ENCODE measurements at places on chromosomes 11 and 22.

DNA sequence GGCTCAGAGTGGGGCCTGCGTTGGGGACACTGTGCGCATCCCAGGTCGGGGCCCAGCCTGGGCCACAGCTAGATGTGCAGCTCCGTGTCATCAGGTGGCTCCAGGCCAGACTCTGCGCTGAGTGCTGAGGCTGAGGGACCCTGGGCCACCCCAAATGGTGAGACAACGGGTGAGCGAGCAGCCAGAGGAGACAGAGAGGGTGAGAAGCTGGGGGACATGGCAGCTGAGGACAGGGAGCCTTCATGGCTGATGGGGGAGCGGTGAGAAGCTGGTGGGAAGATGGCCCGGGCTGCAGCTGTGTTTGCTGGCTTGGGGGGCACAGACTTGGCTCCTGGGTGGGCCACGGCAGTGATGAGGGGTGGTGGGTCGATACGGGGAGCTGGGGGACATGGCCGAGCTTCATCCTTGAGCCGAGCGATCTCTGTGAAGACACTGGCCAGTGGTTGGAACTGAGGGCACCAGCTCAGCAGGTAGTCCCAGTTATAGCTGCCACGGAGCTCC, 2.5 kb upstream of the TPP1 start:
- no peak for DNase-seq

DNA sequence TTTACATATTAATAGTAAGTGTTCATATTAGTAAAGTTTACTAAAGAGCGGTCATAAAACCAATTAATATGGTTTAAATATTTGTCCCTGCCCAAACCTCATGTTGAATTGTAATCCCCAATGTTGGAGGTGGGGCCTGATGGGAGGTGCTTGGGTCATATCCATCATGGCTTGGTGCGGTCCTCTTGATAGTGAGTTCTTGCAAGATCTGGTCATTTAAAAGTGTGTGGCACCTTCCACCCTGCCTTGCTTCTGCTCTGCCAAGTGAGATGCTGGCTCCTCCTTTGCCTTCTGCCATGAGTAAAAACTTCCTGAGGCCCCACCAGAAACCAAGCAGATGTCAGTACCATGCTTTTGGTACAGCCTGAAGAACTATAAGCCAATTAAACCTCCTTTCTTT, 54.8 kb upstream of the OLFML1 start:
- no peak for DNase-seq

- DNase-seq, result no peak
Measured at GRCh38 chr11:76776472-76776871, 6.7 kb upstream of the TSKU start.

DNA sequence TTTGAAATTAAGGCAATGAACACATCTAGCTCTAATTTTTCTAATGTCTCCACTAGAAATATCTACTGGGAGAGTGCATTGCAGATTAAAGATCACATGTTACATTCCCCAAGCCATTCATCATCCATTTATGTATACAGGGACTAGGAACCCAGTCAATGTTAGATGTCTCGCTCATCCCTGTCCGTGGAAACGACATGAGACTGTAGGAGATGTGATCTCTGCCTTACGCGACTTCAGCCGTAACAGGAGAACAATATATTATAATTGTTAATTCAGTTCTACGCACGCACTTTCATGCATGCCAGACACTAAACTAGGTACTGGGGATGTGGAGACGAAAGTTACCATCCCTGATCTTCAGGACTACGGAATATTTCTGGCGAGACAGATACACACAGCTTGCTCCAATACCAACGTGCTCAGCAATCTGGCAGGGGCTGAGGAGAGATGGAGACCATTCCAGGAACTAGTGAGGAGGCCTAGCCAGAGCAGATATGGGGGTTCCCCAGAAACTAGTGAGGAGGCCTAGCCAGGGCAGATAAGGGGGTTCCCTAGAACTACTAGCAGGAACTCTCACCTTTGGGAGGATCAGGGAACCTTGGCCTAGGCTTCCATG, 706 bp downstream of the DCPS start:
- no peak for DNase-seq

DNA sequence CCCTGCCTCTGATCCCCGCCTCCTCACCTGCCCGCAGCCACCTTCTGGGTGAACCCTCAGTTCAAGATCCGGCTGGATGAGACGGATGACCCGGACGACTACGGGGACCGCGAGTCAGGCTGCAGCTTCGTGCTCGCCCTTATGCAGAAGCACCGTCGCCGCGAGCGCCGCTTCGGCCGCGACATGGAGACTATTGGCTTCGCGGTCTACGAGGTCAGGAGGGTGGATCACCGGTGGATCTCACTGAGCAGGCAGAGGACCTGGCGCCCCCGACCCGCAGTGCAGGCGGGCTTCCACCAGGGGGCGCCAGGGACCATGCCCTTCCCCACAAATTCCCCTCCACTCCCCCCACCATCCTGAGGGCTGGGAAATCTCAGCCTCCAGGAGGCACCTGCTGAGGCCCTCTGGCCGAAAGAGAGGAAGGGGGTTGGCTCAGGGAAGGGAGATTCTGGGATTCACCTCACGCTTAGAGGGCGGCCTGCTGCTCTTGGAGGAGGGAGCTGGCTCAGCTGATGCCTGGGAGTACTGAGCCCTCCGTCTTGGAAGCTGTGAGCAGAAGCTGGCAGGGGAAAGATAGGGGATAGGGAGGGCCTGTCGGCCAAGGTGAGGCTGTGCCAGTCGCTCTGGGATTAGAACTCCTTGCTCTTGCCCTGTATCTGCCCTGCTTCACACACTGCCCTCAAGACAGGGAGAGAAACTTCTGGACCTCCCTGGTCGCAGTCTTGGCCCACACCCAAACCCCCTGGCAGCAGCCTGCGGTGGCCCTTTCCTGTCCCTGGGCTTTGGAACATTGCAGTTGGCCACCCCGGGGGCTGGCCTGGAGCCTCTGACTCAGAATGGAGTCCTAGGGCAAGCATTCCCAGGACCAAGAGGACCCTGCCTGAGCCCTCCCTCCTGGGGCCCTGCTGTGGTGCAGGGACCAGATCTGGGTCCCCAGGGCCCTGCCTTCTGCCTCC, 23.2 kb downstream of the CAPN1 start:
- no peak for DNase-seq

DNA sequence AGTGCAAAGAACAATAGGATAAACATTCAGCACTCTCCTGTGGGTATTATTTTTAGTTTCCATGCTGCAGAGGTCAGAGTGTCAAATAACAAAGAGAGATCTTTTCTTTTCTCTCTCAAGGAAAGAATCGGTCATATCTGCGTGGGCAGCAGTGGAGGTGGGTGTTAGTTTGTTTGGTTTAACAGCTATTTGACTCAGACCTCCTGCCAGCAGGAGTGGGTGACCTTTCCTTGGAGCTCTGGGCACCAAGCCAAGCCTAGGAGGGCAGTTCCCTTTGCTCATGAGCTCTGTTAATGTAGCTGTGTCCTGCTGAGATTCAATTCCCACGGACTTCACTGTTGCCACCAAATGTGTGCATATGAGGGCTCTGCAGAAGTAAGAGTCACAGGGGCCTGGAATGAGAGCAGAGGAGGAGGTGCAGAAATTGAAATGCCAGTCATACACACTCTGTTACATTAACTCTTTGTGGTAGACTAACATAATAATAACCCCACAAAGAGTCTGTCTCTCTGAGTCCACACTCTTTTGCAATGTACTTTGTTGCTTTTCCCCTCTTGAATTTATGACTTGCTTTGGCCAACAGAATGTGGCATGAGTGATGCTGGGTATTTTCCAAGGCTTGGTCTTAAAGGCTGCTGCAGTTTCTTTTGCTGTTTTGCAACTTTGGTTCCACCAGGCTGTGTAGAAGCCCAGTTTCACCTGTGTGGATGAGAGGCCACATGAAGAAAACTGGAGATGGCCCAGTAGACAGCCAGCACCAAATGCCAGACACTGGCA, 76.0 kb upstream of the GRK3 start:
- DNase-seq, result peak; percentile 22

GRCh38 chr11:123268156-123268555, 73.1 kb upstream of the CLMP start:
- DNase-seq, result no peak

DNA sequence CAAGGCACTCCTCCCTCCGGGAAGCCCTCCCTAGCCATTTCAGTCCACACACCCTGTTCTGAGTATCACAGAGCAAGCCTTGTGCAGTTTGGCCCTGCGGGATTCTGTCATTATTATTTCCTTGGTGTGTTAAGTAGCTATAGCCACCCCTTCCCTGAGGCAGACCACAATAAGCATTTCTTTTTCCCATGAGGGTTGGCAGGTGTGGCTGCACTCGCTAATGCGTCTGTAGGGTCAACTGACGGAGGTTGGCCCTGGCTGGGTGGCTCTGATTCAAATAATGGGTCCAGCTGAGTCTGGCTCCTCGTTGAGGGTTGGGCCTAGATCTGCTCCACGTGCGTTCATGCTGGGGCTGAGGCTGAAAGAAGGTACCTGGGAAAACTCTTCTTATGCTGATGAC, 5.1 kb downstream of the F2 start:
- DNase-seq, result no peak

GRCh38 chr11:115458877-115459276, 45.3 kb downstream of the CADM1 start:
- no peak for DNase-seq

DNA sequence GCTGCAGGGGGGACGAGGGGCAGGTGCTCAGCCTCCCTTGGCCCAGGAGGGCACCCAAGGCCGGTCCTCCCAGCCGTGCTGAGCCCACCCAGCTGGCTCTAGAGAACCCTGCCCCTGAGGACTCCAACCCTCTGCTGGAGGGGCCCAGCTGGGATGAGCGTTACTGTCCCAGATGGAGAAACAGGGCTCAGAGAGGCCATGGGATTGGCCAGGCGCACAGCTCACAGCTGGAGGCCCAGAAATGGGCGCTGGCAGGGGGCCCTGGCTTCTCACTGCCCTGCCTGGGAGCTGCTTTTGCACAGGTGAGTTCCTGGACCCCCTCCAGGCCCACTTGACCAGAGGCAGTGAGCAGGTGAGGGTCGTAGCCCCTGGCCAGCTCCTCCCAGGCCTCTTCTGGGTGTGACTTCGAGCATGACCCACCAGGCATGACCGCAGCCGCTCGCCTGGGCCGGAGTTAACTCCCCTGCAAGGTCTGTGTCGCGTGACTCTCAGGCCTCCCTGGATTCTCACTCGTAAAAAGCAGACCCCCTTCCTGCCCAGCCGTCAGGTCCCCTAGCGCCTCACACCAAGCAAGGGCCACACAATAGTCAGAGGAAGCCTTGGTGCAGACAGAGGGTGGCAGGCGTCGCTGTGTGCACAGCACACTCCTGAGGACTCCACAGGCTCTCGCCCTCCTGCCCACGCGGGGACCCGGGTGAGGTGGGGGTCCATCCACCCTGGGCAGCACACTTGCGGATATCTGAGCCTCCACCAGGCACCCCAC, 19.7 kb upstream of the IL17REL start:
- no peak for DNase-seq

DNA sequence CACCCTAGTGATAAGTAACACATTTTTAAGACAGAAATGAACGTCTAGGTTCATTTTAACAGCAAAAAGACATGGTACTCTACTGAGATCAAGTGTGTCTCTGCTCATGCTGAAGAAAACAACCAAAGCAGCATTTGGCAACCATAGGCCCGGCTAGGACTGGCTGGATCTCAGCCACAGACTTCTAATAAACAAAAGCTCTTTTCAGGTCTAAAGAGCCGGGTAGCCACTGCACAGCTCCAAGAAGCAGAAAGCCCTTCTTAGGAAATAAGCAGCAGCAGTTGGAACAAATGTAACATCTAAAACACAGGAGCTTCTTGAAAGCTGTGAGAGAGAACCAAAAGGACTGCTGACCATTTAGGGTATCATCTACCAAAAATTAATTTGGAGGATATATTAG, 37.6 kb downstream of the PITPNB start:
- no peak for DNase-seq

- DNase-seq, result no peak
Measured at GRCh38 chr11:63553759-63554158, 9.4 kb downstream of the PLAAT2 start.

- DNase-seq, result no peak
Measured at GRCh38 chr11:132728026-132728425, 804.3 kb downstream of the OPCML start.
